ENCODE measurements at places on chromosomes 6 and 20.

DNA sequence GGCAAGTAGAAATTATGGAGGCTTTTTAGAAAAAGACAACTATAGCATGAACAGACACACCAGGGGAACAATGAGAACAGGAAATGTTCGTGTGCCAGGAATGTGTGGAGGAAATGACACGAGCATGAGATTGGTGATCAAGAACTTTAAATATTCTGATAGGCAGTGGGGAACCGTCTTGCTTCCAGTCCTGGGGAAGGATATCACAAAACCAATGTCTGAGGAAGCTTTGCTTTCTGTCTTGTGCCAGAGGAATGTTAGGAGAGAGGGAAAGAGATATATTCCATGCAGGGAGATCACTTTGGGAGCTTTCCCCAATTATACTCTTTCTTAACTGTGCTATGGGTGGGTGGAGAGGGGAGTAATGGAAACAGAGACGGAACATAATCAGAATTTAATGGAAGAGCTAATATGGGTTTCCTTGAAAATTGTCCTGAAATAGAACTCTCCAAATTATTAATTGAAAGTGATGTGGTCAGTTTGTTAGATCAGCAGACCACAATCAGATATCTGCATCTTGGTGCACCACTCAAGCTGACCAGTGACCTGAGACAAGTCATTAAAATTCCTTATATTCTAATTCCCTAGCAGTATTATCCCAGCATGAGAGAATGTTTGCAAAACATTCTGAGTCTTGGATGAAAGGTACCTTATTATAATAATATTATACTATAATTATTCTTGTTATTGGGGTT lies 178.2 kb downstream of the SOX4 start:
- no peak for DNase-seq

GRCh38 chr6:134658596-134658995 lies 291.3 kb downstream of the ALDH8A1 start:
- DNase-seq, result no peak

DNA sequence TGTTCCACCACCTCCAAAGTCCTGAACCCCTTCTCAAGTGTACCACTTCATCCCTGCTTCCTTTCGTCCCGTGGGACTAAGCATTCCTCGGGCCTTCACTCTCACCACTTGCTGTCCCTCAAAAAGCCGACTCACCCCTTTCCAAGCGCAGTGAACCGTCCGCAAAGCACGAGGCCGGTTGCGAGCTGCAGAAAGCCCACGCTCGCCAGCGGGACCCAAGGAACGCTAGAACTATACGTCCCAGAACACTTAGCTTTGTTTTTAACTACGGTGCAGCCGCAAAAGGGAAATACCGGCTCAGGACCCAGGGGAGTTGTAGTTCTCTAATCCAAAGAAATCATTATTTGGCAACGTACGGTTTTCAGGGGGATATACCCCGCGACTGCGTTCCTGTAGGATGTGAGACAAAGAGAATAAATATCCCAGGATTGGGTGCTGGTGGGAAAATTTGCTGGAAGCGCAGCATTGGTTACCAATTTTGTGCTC lies 416 bp upstream of the POLR1H start:
- DNase-seq, result no peak

GRCh38 chr20:23027721-23028120 lies 7.4 kb upstream of the SSTR4 start:
- no peak for DNase-seq

DNA sequence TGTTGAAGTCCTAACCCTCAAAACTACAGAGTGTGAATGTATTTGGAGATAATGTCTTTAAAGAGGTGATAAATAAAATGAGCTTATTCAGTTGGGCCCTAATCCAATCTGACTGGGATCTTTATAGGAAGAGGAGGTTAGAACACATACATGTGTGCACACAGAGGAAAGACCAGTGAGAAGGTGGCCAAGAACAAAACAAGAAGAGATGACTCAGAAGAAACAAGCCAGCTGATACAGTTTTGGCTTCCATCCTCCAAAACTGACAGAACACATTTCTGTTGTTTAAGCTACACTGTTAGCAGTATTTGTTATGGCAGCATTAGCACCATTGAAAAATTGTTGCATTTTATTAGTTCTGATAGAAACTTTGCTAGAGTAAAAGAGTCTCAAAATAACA lies 609.3 kb upstream of the IMPG1 start:
- peak; percentile 7 for DNase-seq

DNA sequence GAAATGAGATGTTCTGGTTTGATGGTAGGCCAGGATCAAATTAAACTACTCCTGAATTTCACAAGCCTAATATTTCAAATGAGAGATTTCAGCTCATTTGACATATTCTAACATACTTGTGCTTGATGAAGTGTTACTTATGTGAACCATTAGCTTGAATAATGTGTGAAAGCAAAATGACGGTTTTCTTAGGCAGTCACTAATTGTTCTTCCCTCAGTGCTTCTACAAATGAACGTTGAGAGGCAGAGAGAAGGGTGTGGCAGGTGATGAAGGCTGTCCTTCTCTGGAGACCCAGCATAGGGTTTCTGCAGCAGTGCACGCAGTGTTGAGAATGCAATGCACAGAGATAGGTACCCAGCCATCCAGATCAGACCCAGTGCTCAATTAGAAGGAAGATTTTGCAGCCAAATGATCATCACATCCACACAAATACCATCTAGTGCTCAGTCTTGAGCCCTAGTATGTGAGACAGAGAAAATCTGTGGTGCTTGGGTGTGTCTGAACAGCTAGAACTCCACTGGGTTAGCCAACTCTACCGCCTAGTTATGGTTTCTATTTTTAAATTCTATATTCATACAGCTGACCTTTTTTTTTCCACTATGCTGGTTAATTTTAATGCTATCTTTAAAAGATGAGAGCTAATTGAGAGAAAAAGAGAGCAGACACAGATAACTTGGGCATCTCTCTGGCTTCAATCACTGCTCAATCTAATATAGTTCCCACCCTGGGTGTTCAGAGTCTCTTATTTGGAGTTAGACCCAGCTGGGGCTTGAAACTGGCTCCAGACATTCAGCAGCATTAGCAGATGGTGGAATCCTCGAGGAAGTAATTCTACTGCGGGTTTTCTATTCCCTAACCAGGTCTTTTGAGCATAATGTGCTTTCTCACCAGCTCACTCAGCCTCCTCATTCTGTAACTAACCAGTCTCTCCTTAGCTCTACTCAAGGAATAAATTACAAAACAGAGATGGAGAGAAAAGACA lies 4.4 kb upstream of the MYLIP start:
- no peak for DNase-seq

- DNase-seq, result peak; percentile 26
Measured at GRCh38 chr20:10679269-10679668, 5.5 kb upstream of the JAG1 start.

Data from skeletal muscle cell (primary cell).